ENCODE measurements at places on chromosomes 7 and 10. TPM values are rescaled to one million over a fixed set of nuclear protein-coding genes. Genes with fewer than 3 reads are reported as not detected.

- H3K4me3 ChIP-seq, result no peak overlapping the region
- peak; percentile 23 for DNase-seq
- no peak overlapping the region for H3K27ac ChIP-seq
- no peaks in the 10 kb centered on the region for H3K4me1 ChIP-seq
- no peaks in the 10 kb centered on the region for H3K27me3 ChIP-seq
Observed at GRCh38 chr10:133274751-133275683, 1.7 kb downstream of the ADAM8 start.

GRCh38 chr7:22932896-22933295 is 81.0 kb downstream of the HYCC1 start:
- no peaks in the 10 kb centered on the region for H3K27me3 ChIP-seq
- DNase-seq, result no peak
- H3K36me3 ChIP-seq, result no peaks in the 10 kb centered on the region

The SPDYE6 gene
- total RNA-seq, result not detected

The GPR37 gene
- not detected for total RNA-seq

The INSYN2A gene
- total RNA-seq, result 0.43 TPM

All from GM23248 (cell line).